Right forelimb (tissue), 1 donor: ENCODE measurements at places on chromosomes 1 and 21.

DNA sequence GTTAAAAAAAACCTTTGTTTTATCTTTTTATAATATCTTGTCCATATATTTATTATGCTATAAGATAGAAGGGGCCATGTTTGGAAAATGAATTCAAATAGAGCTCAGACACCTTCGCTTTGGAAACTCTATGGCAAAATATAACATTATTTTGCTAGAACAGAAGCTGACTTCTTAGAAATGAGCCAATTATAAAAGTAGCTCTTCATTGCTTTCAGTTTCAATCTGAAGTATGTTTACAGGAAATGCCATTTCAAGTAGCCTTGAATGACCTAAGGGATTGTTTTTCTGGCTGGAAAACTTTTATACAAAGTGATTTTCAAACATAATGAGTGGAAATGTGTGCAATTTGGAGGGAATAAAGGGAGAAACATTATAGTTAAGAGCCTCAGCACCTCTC lies 37.8 kb upstream of the GBP5 start:
- DNase-seq: no peak

- no peak for DNase-seq
These were observed 362.3 kb downstream of the HLX start for GRCh38 chr1:221241592-221241991.

- no peak for DNase-seq
These were observed 11.2 kb downstream of the OR2W3 start for GRCh38 chr1:247906504-247907047.

GRCh38 chr1:110707232-110707631 lies 32.5 kb upstream of the KCNA3 start:
- no peak for DNase-seq

DNA sequence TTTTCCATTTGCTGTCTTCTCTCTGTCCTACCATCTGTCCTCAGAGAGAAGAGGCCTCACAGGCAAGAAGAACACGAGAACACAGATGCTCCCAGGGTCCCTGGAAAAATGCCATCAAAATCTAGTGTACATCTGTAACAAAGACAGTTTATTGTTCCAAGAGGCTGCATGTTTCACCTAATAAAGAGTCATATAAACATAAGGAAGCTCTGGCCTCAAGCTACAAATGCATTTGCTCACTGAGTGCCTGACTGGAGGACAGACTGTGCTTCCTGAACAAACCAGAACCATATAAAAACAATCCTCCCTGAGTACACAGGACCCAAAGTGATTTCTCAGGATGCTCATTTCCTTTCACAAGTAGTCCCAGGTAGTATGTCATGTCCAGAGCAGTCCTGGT lies 76.3 kb upstream of the SLC44A3 start:
- no peak for DNase-seq
